ENCODE measurements at places on chromosomes 12 and 14. TPM values are rescaled to one million over a fixed set of nuclear protein-coding genes. Genes with fewer than 3 reads are reported as not detected.

DNA sequence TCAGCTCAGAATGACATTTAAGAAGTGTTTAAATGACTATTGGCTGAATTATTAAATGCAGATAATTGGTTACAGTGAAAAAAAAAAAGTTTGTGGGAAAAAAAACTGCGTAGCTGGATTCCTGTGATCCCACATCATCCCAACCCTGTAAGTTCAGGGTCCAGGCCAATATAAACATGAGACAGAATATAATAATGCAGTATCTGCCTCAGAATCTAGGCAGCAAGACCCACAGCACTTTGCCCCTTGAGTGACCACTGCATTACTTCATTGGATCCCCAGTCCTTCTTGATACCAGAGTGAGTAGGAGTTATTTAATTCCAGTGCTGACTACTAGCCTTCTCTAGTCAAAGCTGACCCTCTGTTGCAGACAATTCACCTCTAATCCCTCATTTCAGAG is 272.6 kb downstream of the CCER1 start:
- no peak for DNase-seq

- no peak for DNase-seq
Observed at GRCh38 chr14:32698831-32699230, 239.8 kb upstream of the NPAS3 start.

GRCh38 chr14:56378475-56378877 is 201.1 kb upstream of the TMEM260 start:
- no peak for DNase-seq

DNA sequence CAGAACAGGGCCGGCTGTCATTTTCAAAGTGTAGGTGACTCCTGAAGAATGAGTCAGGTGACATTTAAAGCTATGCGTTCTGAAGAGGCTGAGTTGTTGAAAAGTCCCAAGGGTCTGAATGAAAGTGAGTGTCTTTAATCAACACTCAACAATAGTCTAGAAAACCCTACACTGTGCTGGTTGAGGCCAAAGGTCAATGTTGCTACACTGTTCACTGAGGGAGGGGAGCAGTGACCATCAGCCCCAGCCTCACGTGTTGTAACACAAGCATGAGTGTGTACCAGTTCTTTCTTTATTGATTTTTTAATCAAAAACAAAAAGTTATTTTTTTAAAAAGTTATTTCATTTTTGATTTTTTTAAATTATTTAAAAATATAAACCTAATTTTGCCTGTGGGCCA is 418.8 kb upstream of the LRFN5 start:
- DNase-seq, result no peak

GRCh38 chr12:125092108-125092871 is 27.1 kb downstream of the AACS start:
- no peak for DNase-seq

The OTOGL gene
- 8.8 TPM for total RNA-seq

The TOGARAM1 gene
- total RNA-seq, result 18.4 TPM

The DLK1 gene
- not detected for total RNA-seq

The OLR1 gene
- 0.71 TPM for total RNA-seq

The PRPF40B gene
- 19.2 TPM for total RNA-seq

Measured in right cardiac atrium (tissue), 5 donors.